ENCODE measurements at places on chromosomes 6 and 20.

DNA sequence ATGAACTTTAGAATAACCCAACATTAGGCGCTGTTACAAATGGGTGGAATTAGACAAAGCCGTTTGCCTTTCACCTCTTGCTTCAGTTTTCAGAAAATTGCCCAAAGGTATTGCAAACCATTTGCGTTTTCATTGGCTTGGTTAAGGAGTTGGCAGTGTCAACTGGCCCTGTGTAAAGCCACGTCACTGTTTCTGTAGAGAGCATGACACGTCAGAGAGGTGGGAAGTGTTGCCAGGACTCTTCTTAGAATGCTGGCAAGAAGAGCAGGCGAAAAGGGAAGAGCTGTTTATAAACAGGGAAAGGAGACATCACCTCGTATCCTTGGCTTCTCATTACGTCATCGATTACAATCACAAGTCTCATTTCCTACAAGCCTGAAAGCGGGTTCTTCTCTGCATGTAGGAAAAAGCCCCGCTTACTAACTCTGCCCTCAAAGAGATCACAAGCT, 4.2 kb upstream of the IRF4 start:
- DNase-seq = no peak

- peak; percentile 69 for DNase-seq
Observed at GRCh38 chr6:36160147-36160760, 29.9 kb downstream of the MAPK13 start.

- no peak for DNase-seq
Observed at GRCh38 chr6:168177103-168177891, 98.3 kb upstream of the FRMD1 start.

GRCh38 chr6:84220809-84221409, 6.5 kb downstream of the CEP162 start:
- DNase-seq = peak; percentile 27

DNA sequence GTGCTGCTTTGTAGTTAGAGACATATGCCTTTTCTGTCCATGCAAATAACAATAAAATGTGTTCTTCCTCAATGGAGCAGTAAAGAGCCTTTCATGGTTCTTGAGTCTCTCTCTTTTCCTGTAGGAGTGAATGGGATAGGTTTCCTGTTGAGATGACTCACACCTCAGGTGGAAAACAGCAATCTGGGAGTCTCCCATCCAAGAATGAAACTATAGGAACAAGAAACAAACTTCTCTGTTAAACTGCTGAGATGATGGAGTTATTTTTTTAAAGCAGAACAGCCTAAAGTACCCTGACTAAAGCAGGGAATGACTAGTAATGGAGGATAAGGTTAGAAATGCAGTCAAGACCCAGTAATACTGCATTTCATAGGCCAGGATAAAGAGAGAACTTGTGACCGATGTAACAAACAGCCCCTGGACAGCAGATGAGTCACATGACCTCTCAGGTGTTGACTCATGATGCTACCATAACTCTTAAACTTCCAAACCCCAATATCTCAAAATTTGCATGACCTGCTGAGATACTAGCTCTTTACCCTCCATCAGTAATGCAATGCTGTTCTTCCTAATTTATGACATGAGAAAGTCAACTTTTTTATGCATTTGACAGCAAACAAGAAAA, 548.9 kb downstream of the CBLN4 start:
- no peak for DNase-seq

GRCh38 chr6:69007781-69008180, 372.7 kb downstream of the ADGRB3 start:
- DNase-seq = no peak

DNA sequence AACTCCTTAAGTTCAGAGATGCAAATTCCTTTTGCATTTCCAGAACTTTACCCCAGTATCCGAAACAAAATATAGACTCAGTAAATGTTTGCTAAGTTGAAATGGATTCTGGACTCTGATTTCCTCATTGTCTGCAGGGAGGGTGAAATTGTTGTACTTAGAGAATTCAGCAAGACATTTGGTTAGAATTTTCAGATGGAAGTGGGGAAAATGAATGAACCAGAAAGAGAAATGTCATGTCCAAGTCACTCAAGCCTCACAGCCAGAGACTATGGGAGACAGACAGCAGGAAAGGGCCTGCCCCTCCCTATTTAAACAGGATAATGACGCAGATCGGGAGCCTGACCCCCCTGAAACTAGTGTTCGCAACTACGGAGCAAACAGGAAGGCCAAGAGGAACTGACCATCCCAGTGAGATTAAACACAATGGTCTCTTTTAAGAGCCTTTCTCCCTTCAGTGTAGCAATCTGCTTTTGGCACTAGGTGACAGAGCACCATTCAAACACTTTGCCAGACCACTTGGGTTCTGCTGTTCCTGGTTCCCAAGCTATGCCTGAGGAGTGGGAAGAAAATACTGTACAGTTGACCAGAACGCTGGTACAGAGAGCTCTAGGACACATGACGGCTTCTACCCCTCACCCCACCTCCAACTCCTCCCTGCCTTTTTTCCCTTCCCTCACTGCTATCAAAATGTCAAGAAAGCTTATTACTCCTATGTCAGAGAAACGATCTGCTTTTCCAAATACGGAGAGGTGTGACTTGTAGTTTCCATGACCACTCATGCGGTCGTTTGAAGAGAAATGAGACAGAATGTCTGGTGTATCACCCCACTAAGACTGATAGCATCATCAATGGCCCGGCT, 13.7 kb downstream of the NEDD9 start:
- no peak for DNase-seq

DNA sequence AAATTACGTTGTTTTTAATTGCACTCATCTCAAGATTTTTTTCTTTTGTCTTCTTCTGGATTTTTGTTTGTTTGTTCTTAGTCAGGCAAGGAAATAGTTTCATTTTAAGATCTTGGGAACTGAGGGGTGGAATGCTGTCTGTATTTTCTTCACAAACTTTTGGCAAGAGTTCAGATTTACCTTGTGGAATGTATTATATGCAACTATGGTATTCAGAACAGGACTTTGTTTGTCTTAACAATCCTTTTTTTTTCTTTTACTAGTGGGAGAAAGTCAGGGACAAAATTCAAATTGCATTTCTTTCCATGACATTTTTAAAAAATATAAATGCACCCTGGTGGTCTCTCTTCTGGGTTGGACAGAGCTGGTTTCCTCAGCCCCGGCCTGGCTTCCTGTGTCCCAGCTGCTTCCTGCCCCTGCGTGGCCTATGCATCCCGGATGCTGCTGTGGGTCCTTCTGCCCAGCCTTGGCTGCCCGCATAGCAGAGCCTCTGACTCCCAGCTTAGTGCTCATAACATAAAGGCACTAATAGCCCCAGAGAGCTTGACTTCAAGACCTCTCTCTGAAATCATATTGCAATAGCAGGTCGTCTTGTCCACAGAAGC, 520.7 kb downstream of the QKI start:
- DNase-seq = peak; percentile 59

DNA sequence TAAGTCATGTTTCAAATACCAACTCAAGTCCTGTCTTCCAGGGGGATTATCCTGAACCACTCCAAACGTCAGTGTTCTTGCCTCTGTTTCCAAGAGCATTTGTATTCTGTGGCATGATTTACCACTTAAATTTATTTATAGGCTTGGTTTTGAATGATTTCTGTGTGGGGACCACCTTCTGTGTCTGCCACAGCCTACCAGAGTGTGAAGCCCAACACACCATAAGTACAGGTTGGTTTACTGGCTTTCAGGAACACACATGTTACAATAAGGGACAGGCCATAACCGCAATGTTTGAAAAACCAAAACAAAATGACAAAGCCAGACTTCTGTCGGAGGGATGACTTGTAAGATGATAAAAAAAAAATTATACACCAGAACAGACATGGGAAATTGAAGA, 56.5 kb upstream of the MAP3K7 start:
- DNase-seq = peak; percentile 5

GRCh38 chr6:163180874-163181541, 233.5 kb upstream of the QKI start:
- peak; percentile 73 for DNase-seq

DNA sequence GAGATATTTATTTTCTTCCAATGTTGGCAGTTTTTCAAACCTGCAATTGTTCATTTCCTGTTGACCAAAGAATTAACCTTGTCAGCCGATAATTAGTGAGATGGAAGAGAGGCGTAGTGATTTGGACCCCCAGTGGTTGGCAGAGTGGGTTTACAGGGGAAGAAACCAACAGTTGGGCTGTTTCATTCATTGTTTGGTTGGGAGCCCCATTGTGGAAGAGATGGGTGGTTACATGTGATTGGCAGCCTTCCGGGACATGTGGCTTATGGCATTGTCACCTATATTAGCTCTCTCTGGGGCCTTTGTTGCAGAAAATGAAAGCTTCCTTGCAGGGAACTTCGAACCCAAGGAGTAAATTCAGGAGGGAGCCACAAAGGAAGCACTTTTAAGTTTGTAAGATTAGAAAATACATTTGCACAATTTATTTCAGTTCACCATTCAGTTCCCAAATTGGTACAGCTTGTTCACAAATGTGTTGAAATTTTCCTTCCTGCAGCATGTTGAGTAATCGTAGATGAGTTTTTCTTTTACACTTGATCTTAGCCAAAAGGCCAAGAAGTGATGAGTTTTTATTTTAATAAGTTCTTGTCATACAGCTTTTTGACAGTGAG, 50.3 kb upstream of the CDKAL1 start:
- DNase-seq = no peak

DNA sequence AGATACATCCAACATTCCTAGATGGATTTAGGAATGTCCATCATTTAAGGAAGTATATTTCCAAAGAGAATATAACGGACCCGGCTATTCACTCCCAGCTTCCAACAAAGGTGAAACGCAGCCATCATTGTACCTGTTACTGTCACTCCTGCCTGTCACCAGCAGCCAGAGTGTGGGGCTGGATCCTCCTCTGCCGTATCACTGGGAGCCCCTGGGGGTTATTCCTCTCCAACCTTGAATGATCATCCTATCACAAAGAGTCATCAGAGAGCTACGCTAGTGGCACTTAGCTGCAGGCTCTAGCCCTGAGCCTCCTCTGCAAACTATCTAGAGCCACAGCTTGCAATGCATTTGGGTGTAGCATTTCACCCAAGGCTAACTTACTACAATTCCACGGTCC, 73.6 kb upstream of the NHSL1 start:
- DNase-seq = no peak

DNA sequence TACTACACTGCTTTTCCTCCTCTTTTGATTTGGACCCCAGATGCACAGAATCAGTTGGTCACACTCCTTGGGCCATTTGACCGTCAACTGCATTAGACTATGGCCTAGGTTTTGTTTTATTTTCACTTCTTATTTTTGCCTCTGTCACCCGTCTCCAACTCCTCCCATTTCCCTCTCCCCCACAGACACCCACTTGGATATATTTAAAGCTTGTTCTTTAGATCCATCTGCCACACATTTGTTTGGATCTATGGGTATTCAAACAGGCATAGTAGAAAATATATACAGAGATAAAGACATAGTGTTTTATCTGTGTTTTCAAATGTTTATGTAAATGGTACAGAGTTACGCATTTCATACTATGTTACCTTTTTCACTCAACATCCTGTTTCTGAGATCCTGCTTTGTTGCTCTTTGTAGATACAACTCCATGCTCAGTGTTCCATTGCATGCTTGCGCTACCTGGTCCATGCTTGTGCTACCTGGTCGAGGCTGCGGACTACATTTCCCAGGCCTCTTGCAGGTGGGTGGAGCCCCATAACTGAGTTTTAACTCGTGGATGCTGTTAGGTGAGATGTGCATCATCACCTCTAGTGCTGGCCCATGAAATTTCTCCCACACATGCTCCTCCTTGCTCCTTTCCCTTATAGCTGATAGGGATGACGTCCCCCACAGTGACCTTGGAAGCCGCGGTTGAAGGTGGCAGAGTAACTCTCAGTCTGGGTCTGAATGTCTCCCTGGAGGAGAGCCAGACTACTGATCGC, 11.5 kb upstream of the PREX1 start:
- DNase-seq = no peak

DNA sequence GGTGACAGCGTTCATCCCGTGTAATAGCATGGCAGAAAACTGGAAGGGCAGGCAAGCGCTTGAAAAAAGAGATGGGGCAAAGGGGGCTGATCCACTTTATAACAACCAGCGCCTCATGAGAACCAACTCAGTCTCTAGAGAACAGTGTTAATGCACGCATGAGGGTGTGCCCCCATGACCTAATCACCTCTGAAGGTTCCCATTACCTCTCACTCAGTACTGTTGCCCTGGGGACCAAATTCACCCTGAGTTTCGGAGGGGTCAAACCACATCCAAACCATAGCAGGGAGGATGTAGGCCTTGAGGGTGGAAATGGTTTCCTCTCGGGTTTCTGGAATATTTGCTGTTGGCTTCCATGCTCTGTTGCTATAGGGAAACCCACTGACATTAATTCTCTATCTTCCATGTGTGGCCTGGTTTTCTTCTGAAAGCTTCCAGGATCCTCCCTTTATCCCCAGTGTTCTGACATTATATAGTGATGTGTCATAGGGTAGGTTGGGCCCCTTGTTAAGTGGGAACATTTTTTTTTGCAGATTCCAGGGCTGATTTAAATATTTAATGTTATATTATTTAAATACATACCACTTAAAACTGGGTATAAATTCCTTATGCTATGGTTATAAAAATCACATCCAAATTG, 65.2 kb downstream of the PPP1R14C start:
- peak; percentile 87 for DNase-seq

GRCh38 chr20:15708984-15709598, 864.2 kb downstream of the KIF16B start:
- no peak for DNase-seq

GRCh38 chr20:47586649-47587294, 85.1 kb downstream of the NCOA3 start:
- DNase-seq = peak; percentile 55

DNA sequence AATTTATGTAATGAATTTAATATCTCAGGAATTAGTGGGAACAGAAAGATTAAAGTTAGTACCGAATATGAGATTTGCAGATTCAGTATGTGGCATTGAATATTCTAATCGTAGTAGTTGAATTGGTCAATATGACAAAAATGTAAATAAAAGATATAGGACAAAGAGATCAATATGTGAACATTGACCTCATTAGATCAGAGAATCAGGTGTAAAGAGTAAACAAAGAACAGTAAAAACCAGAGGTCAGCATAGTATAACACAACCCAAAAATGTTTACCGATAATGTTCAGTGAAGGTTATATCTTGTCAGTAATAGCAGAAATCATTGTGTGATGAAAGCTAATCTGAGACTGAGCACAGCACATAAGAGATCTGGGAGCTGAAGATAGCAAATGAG, 152.0 kb downstream of the FAM83B start:
- DNase-seq = no peak

GRCh38 chr6:8738951-8739350, 303.6 kb upstream of the SLC35B3 start:
- no peak for DNase-seq

GRCh38 chr6:125307964-125308615, 6.3 kb upstream of the HDDC2 start:
- no peak for DNase-seq

- no peak for DNase-seq
Observed at GRCh38 chr20:49447364-49447763, 35.1 kb downstream of the KCNB1 start.
